Frontal cortex (tissue), 4 donors: ENCODE measurements at places on chromosomes 3 and 15. TPM values are rescaled to one million over a fixed set of nuclear protein-coding genes. Genes with fewer than 3 reads are reported as not detected.

GRCh38 chr15:58442122-58442521 lies 10.3 kb downstream of the LIPC start:
- no peak for DNase-seq

GRCh38 chr15:57607570-57608000 lies 15.9 kb downstream of the MYZAP start:
- DNase-seq = no peak

GRCh38 chr15:93066834-93067648 lies 22.0 kb downstream of the RGMA start:
- DNase-seq = no peak

DNA sequence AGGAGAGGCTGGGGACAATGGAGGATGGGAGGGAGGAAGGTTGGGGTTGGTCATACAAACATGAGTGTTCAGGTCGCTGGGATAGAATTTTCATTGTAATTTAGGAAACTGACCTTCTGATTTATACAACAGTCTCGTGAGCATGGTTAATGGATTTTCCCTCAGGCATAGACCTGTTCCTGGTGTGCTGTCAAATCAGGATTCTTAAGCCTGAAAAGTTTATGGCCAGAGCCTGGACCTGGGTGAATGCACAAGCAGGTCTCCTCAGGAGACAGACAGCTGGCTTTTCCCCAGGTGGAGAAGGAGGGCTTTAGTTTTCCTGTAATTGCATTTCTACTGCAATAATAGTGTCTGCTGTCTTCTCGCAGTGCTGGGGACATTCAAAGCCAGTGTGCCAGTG lies 338.0 kb downstream of the SHQ1 start:
- no peak for DNase-seq

The PATL2 gene
- total RNA-seq = not detected
